ENCODE measurements at places on chromosomes 5 and 9.

DNA sequence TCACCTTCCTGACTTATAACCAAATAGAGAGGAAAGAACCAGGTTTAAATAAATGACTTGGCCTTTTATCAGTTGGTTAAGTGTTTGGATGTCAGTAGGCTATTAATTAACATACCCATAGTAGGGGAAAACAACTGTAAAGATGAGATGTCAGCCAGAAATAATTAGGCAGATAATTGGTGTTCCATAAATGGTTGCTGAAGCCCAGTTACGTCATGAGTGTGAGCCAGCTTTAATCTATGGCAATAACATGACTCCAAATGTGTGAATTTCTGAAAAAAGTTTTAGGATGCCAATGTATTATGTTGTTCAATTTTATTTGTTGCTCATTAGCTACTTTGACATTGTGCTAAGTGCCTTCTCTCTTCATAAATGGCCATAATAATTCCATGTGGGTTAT lies 180.5 kb downstream of the FBXL7 start:
- no peak for DNase-seq

DNA sequence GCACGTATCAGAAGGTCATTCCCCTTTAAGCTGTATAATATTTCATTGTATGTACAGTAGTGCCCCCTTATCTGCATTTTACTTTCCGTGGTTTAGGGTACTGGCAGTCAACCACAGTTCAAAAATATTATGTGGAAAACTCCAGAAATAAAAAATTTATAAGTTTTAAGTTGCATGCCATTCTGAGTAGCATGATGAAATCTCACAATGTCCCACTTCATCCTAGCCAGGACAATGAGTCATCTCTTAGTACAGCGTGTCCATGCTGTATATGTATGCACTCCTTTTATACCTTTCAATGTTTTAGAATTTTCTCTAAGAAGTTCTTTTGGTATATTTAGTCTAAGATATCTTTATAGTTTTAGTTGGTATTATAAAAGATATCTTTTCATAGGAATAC lies 115.0 kb upstream of the HAND1 start:
- DNase-seq = no peak

- no peak for DNase-seq
Observed at GRCh38 chr9:107486674-107487520, 2.7 kb downstream of the KLF4 start.

DNA sequence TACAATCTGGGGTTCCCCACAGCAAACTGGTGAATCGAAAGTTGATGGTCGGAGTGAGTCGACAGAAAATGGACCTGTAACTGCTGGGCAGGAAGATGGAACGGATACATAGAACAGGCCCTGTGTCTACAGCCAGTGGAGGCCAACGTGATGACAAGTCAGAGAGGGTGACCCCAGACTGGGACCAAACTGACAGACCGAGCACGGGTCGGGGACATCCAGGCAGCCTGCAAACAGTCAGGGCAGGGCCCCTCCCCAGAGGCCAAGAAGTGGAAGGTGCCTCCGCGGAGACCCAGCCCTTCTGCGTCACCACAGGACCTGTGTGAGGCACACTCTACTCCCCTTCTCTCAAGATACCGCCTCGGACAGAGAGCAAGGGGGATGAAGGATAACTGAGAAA lies 25.1 kb upstream of the FANCC start:
- no peak for DNase-seq

DNA sequence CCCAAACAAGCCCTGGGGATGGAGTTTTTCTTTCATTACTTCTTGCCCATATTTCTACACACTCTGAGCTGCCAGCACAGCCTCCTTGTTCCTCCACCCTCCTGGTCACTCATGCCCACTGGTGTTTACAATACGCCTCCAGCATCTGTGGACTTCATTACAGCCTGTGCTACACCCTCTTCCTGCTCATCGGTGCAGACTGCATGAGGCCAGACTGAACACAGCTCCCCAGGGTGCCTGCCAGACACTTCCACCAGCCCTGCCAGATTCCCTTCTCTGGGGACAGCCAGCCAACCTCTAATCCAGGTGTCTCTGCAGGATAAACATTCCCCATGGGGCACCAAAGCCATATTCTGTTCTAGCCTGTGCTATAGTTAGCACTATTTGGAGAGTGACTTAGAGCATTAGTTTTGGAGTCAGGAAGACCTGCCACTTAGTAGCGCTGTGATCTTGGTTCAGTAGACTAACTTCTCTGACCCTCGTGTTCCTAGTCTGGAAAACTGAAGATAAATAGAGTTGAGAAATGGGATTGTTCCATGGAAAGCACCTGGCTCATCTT lies 163.8 kb upstream of the KLF4 start:
- DNase-seq = no peak

DNA sequence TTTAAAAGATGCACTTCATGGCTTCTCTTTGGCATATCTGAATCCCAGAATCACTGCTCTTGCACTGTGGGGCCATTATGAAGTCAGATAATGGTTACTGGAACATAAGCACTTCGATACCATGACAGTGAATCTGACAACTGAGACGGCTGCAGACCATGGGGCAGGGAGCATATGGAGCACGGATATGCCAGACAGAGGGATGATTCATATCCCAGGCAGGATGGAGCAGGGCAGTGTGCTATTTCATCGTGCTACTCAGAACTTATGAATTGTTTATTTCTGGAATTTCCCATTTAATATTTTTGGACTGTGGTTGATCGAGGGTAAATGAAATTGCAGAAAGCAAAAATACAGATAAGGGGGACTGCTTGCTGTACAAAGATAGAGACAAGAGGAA lies 145.0 kb downstream of the EGFLAM start:
- no peak for DNase-seq

GRCh38 chr5:41843456-41844370 lies 26.5 kb downstream of the OXCT1 start:
- DNase-seq = peak; percentile 6

DNA sequence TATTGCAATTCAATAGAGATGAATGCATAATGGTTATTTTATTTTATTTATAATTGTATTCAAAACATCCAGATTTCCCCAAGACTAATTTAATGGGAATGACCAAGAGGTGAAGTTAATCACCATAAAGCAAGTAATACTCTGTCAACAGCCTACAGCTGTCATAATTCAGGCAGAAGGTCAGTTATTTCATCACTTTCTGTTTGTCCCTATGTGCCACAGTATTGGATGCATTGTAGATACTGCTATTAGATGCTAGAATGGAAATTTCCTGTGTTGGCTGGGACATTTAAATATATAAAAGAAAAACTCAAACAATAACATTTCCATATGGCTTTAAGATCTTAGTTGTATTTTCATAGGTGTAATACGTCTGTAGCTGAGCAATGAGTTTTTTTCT lies 56.7 kb upstream of the MINAR2 start:
- no peak for DNase-seq

DNA sequence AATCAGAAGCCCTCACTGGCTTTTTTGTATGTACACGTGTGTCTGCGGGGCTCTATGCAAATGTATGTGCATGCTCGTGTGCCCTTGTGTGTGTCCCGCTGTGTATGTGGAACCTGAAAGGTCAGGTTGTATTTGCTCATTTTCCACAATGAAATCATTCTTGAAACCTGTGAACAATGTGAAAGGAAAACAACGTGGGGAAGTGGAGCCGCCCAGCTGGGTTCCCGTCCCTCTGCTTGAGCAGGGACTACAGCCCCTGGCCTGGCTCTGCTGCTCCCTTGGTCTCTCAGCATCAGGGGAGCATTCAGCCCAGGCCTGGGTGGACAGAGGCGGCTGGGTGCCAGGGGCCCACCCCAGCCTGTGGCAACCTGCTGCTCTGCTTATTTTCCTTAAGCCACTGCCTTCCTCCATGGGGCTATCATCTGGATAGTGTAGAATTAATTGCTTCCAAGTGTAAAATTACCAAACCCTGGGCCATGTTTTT lies 3.0 kb downstream of the ECSCR start:
- no peak for DNase-seq

GRCh38 chr5:96601715-96602244 lies 60.4 kb upstream of the CAST start:
- no peak for DNase-seq

DNA sequence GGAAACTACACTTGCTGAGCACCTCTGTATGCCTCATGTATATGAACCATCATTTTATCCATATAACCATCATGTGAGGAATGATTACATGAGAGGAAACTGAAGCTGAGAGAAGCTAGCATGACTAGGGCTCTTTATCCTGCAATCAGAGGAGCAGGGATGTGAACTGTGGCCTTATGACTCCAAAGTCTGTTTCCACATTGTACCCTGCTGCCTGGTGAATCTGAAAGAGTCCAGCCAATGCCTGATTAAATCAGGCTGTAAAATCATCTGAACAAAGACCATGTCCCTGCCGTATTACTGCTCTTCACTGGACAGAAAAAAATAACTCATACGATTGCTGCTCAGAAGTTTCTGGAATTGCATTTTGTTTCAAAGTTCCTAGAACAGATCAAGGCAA lies 67.0 kb downstream of the LPAR1 start:
- no peak for DNase-seq

- DNase-seq = no peak
Observed at GRCh38 chr9:130824643-130825350, 10.3 kb upstream of the ABL1 start.

- no peak for DNase-seq
Observed at GRCh38 chr5:91162534-91163381, 220.4 kb downstream of the ARRDC3 start.

DNA sequence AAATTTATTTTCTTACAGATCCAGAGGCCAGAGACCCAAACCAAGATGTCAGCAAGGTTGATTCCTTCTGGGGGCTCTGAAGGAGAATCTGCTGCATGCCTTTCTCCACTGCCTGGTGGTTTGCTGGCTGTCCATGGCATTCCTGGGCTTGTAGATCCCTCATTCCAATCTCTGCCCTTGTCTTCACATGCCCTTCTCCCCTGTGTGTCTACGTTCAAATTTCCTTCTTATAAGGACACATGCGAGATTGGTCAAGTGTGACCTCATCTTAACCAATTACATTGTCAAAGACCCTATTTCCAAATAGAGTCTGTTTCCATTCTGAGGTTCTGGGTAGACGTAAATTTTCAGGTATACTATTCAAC lies 84.5 kb upstream of the RAI14 start:
- DNase-seq = no peak

DNA sequence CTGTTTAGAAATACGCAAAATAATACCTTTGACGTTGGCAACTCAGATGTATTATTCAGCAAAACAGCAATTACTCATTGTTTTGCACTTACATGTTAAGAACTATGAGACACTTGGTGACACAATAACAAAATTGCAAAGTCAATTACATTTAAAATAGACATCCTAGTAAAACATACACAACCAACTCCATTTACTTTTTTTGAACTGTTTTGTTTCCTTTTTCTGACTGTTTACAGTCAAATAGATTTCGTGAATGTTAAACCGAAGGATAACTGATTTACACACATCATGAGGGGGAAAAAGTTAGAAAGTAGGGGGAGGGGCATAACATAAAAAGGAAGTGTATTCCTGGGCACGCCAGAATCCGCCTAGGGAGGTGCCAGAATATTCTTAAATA lies 220.1 kb downstream of the MEF2C start:
- DNase-seq = no peak

DNA sequence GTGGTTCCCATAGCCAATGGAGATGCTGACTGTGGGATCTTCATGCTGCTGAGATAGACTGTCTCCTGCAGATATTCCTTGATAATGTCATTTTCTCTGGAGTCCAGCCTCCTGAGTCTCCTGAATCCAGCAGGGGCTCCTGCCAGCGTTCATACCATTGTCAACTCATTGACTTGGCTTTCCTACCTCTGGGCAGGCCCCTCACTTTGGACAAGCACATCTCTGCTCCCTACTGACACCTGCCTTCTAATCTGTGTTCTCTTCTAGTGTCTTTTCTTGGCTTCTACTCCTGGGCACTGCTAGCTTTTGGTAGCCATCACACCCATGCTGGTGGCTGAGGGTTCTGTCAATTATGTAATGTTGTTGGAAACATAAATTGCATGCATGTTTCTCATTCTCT lies 138.0 kb downstream of the ADCY2 start:
- DNase-seq = no peak

- no peak for DNase-seq
Observed at GRCh38 chr5:66660396-66660795, 64.2 kb downstream of the MAST4 start.

- no peak for DNase-seq
Observed at GRCh38 chr9:36005891-36006290, 30.8 kb upstream of the RECK start.

GRCh38 chr5:150499437-150499956 lies 8.4 kb upstream of the NDST1 start:
- no peak for DNase-seq

- peak; percentile 12 for DNase-seq
Observed at GRCh38 chr9:15135164-15135792, 171.7 kb downstream of the TTC39B start.

DNA sequence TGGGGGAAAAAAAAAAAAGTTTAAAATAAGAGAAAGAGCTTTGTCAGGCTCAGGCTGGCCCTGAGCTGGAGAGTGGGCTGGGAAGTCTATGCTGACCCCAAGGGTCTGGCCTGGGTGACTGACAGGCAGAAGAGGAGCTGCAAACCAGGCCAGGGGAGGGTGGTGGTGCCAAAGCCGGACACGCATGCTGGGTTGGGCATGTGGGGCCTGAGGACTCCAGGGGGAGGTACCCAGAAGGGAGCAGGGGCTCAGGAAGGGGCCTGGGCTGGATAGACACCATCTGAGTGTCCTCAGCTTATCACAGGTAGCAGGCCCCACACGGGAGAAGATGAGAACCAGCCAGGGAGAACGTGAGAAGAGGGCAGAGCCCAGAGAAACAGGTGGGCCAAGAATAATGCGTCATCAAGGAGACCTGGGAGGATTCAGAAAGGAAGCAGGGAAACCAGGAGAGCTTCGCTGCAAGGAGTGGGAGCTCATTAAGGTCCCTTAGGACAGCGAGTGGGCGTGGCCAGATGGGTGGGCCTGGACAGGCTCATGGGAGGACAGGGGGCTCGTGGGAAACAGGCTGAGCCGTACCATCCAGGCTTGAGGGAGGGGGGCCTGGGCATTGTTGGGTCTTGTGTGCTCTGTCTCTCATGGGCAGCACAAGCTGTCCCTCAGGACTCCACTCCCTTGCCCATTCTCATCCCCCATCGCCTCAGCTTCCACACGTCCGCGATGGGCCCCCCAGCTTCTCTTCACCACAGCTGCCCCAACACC lies 16.0 kb downstream of the TMOD1 start:
- DNase-seq = no peak

DNA sequence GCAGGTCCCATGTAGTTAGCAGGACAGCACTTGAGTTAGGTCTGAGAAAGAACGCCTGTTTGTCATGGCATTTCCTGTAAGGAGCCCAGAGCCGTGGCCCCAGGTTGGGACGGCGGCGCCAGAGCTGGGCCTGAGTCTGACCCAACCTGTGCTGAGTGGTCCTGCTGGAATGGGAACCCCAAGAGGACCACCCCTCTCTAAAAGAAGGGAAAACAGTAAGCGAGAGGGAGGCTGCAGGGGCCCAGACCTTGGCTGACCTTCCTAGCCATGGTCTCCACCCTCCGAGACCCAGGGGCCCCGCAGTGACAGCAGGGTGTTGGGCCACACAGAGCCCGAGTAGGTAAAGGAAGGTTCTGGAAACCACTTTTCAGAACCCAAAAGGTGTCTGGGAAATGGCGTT lies 1.8 kb upstream of the LRRC14B start:
- no peak for DNase-seq

- no peak for DNase-seq
Observed at GRCh38 chr9:113943112-113944009, 67.3 kb downstream of the ZNF618 start.
